Upper lobe of left lung (tissue), 6 donors: ENCODE measurements at places on chromosomes 16 and 17. TPM values are rescaled to one million over a fixed set of nuclear protein-coding genes. Genes with fewer than 3 reads are reported as not detected.

GRCh38 chr16:60127196-60127595 is 1393.1 kb upstream of the GOT2 start:
- no peak for DNase-seq

The MYL11 gene
- total RNA-seq = not detected

GRCh38 chr17:66348584-66349165 is 46.3 kb downstream of the PRKCA start:
- DNase-seq = no peak

DNA sequence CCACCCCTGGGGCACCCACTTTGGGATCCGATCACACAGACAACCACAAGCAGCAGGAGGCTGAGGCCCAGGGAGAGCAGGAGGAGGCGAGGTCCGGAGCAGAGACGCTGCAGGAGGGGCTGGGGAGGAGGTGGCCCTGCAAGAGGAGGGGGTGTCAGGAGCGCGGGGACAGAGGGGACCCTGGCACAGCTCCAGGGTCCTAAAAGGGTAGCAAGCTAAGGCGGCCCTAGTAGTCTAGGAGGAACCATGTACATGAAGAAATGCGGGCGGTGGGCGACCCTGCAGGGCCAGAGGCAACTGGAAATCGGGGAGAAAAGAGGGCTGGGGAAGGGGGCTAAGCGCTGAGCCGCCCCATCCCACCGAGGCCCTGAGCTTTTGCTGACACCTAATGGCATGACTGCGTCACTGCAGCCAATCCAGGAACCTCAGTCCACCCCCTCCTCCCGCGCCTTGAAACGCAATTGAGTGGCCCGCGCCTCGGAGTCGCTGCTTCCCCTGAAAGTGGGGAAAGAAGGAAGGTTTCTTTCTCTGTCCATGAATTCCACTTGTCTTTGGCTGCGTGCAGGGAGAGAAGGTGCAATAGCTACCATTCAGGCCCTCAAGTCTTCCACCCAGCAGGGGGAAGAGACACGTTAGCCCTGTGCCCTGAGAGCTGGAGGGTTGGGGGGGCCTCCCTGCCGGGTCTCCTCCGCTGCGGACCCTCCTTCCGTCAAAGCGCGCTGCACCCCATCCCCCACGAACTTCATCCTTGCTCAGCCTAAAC is 1.8 kb downstream of the ASGR1 start:
- peak; percentile 81 for DNase-seq

GRCh38 chr16:48492133-48492532 is 106.9 kb upstream of the SIAH1 start:
- no peak for DNase-seq
